Activated naive CD4-positive, alpha-beta T cell treated with anti-CD3 and anti-CD28 coated beads, Interleukin-2, amount 50 U/mL, for 72 hours (primary cell): ENCODE measurements at places on chromosomes 12 and 14. TPM values are rescaled to one million over a fixed set of nuclear protein-coding genes. Genes with fewer than 3 reads are reported as not detected.

Gene TAS2R13
- total RNA-seq = 1.3 TPM

Gene KLRC2
- total RNA-seq = not detected

Gene CCND2
- 571 TPM for total RNA-seq

Gene GRIN2B
- not detected for total RNA-seq

Gene CISTR
- not detected for total RNA-seq

Gene PDZRN4
- not detected for total RNA-seq

Gene SIRT4
- total RNA-seq = 3.3 TPM

Gene BIN2
- 33.8 TPM for total RNA-seq

Gene DRAM1
- total RNA-seq = 5.6 TPM

Gene CIDEB
- total RNA-seq = 6.9 TPM

Gene IFNG
- total RNA-seq = 53.0 TPM

Gene HPD
- 0.16 TPM for total RNA-seq

Gene MUCL1
- total RNA-seq = 0.82 TPM

Gene BEST3
- not detected for total RNA-seq

Gene ACOT6
- total RNA-seq = not detected

Gene YARS2
- 28.8 TPM for total RNA-seq

Gene TAOK3
- total RNA-seq = 51.2 TPM

Gene OAS1
- total RNA-seq = 85.9 TPM

Gene FOXM1
- 105 TPM for total RNA-seq

Gene KRT75
- not detected for total RNA-seq

Gene FIGNL2
- total RNA-seq = 0.30 TPM

Gene WNT1
- total RNA-seq = not detected

Gene SLC6A15
- not detected for total RNA-seq

Gene MAP1LC3B2
- total RNA-seq = 0.66 TPM

Gene PZP
- total RNA-seq = not detected

Gene RHOJ
- not detected for total RNA-seq

Gene SLC25A47
- not detected for total RNA-seq

Gene SMIM41
- not detected for total RNA-seq

Gene FRMD6
- 6.3 TPM for total RNA-seq

Gene GYS2
- total RNA-seq = not detected

Gene SARNP
- 95.0 TPM for total RNA-seq

Gene RAD51AP1
- total RNA-seq = 50.7 TPM

Gene P2RX7
- 7.3 TPM for total RNA-seq

Gene TAS2R50
- total RNA-seq = 1.3 TPM

Gene ETFBKMT
- 1.3 TPM for total RNA-seq

Gene LMNTD1
- not detected for total RNA-seq

Gene HSPB8
- total RNA-seq = not detected

Gene SCN8A
- total RNA-seq = 0.84 TPM

Gene CAND1
- total RNA-seq = 213 TPM

Gene TEX22
- total RNA-seq = 2.0 TPM

Gene DICER1
- total RNA-seq = 48.7 TPM

Gene PLD4
- total RNA-seq = 0.04 TPM

Gene NAB2
- total RNA-seq = 39.3 TPM

Gene IL26
- total RNA-seq = not detected

Gene GUCY2C
- not detected for total RNA-seq

Gene ZFYVE26
- total RNA-seq = 19.3 TPM

Gene MTERF2
- total RNA-seq = 4.1 TPM

Gene PMEL
- 5.6 TPM for total RNA-seq
